Thoracic aorta (tissue), 2 donors: ENCODE measurements at places on chromosomes 6 and 20.

DNA sequence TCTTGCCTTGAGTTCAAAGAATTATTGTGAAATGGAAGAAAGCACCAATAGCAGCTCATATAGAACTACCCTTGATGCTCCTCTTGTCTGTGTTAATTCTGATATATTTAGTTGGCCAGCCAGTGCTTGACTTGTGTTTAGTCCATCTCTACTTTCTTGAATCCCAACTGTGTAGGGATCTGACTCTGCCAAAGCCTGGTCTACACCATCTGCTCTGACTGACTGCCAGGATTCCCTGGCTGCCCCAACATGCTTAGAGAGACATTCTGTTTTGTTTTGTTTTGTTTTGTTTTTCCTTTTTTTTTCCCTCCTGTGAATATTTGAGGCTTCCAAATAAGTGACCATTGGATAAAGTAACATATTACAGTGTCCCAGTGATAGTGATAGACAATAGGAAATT is 953.7 kb upstream of the MANEA start:
- no peak for DNase-seq

DNA sequence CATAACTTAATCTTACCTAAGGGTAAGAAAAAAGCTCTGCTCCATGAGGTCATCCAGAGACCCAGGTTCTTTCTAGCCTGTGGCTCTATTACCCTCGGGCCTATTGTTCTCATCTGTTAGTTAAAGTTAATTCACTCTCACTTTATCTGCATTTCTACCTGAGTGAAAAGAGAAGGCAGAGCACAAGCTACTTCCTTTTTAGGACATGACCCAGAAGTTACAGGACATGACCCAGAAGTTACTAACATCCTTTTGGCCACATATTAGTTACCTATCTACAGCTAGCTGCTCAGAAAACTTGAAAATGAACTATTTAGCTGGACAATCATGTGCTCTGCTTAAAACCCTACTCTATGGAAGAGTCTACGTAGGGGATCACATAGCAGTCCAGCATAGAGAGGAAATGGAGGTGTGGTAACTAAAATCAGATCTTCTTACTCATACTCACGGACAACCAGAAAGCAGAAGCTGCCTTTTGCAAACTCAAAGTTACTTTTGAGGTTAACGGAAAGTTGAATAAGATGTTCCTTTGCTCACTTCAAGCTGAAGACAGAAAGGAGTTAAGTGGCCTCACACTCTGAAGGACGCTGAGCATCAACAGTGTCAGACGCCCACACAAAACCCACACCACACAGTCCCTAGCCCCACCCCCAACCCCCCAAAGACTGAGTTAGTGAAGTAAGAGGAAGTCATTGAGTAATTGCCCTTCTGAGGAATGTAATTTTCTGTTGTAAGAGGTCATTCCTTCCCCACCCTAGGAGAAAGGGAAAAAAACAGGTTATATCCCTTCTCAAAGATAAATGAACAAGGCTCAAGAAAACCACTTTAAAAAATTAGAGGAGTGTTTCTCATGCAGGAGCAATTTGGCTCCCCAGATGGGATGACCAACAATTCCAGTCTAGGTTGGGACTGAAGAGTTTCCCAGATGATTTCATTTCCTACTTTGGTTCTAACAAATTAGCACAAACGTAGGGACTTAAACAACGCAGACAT is 45.9 kb upstream of the TAB2 start:
- DNase-seq, result no peak

GRCh38 chr20:13220194-13220903 is 725 bp upstream of the ISM1 start:
- no peak for DNase-seq

GRCh38 chr6:117448732-117449485 is 23.2 kb upstream of the ROS1 start:
- no peak for DNase-seq

DNA sequence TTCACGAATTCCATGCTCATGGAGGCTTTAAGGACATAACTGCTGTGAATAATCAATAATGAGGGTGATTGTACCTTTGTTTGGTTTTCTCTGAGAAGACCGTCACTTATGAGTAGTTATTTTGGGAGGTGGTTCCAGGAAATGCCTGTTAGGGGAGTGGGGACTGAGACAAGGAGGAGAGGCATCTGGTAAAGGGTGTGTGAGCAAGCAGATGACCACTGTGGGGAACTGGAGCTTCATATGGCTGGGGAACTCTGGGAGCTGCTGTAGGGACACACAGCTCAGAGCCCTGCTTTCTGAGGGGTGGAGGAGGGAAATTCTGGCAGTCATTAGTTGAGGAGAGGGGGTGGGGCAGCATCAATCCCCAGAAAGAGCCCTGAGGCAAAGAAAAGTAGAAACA is 71.3 kb upstream of the TINAG start:
- DNase-seq, result no peak

DNA sequence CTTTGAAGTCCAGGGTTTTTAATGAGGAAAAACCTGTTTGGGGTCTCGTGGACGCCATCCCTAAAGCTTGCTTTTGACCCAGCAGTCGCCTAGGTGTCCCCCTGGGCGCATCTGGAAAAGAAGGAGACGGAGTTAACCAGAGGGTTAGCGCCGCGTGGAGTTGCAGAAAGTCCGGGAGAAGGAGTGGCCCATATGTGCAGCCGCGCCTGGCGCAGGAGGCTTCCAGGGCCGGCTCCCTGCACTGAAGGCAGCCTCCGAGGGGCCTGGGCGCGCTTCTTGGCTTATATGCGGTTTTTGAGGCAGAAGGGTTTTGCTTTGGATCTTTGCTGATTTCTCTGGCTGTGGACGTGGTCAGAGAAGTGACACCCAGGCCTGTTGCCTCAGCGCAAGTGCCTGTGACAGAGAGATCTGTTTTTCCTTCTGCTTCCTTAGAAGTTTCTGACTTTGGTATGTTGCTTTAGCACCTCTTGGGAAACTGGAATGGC is 987 bp downstream of the TMEM181 start:
- no peak for DNase-seq

DNA sequence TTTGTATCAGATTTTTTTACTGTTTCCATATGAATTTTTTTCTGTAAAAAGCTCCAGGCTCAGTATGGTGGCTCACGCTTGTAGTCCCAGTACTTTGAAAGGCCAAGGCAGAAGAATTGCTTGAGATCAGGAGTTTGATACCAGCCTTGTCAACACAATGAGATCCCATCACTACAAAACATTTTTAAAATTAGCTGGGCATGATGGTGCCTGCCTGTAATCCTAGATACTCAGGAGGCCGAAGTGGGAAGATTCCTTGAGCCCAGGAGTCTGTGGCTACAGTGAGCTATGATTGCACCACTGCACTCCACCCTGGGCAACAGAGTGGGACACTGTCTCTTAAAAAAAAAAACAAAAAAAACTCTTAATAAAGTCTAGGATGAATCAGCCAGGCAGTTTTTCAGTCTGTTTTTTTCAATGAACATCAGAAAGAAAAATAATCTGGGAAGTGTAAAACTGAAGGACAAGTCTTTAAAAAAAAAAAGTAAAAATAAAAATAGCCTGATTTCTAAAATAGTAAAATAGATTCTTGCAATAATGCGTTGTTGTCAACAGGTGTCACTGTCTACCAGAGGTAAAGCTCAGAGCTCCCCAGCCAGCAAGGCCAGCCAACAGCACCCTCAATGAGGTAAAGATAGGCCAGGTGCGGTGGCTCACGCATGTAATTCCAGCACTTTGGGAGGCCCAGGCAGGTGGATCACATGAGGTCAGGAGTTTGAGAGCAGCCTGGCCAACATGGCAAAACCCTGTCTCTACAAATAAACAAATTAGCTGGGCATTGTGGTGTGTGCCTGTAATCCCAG is 9.3 kb upstream of the ATG5 start:
- DNase-seq, result no peak

GRCh38 chr20:10228330-10228729 is 9.7 kb downstream of the SNAP25 start:
- DNase-seq, result no peak

DNA sequence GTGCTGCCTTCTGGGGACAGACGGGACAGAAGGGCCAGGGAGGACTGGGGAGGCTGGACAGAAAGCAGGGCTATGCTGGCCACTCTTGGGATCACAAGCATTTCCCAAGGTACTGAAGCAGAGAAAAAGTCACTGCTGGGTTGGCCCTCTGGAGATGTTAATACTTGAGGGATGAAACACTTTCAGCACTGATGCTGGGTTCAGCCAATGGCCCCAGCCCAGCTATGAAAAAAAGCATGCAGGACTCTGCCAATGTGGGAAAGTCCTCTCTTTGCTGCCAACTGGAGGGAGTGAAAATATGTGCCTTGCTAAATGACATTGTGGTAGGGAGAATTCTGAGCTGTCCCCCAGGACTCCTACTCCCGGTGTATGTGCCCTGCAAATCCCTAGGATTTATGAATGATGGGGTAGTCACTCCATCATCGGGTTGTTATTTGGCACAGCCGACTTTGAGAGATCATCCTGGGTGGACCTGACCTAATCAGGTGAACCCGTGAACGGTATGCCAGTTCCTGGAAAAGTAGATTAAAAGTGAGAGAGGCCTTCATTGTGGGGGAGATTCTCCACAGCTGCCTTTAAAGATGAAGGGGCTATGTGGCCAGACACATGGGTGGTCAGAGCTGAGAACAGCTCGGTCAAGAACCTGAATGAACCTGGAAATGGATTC is 119.9 kb upstream of the TRAF3IP2 start:
- DNase-seq, result no peak

GRCh38 chr6:51983564-51983963 is 103.8 kb downstream of the PKHD1 start:
- no peak for DNase-seq

GRCh38 chr6:751765-752164 is 58.8 kb upstream of the EXOC2 start:
- DNase-seq, result no peak

DNA sequence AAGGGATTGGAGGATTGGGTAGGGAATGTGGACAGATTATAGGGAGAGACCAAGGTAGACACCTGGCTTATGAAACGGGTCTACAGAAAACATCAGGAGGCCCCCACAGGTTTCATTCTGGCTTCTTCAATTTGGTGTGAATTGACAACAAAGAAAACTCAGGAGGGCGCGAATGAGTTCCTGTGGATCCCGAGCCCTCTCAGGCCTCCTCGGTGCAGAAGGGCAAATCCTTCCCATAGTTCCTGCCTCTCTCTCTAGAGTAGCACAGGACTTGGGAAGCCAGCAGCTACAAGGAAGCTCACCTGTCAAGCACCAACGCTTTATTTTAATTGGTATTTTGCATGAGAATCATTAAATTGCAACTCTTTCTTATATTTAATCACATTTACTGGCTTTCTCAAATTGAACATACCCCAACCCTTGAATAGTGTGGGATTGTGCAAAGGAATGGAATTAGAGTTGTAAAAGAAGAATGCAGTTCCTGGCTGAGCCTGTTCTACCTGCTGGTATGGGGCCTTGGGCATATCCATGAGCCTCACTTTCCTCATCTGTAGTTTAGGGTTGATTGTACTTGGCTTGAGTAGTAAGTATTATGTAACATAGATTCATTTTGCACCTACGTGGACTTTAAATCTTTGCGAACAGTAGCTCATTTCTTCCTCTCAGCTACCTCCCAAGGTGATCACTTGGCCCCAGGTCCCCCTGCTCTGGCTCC is 56.4 kb upstream of the PHACTR2 start:
- DNase-seq, result no peak

- DNase-seq, result no peak
These were observed 6.3 kb upstream of the HINT3 start for GRCh38 chr6:125950293-125950692.

- DNase-seq, result no peak
These were observed 584.1 kb downstream of the TFAP2A start for GRCh38 chr6:9830808-9831207.

GRCh38 chr6:133888929-133889556 is at the start of gene TCF21:
Gene TCF21 (plus strand): TSS chr6:133889113. CDS start chr6:133889398, 285 bp downstream.
- DNase-seq, result no peak

DNA sequence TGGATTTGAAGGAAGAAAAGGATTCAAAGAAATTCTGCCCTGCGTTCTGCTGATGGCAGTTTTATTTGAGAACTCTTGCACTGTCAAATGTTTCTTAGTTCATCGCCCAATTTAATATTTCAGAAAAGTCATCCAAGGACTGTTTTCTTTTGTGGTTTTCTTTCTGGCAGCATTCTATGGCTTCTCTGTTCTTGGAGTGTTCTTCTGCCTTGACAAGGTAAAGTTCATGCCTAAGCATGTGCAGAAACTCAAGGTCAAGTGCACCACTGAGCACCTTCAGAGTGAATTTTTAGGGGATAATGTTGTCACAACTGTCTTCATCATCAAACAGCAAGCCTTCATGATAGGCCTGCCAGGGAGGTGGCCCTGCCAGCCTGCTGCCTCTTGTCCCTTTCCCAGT is 225.6 kb downstream of the PLCB1 start:
- no peak for DNase-seq

GRCh38 chr20:47311967-47312681 is 44.4 kb downstream of the ZMYND8 start:
- DNase-seq, result no peak

DNA sequence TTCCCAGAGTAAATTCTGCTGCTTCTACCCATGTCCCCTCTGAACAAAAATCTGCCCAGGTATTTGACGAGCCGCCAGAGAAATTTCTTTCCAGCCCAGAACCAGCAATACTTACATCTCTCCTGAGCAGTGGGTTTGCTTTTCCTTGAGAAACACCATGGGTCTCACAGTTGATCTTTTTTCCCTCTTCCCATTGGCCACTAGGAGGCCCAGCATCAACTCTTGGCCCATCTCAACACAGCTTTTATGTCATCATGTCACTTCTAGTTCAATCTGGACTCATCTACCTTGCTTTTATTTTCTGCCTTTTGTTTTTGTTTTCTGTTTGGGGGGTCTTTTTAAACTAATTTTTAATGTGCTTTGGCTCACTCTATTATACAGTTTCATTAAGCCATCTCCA is 18.8 kb downstream of the MAFB start:
- no peak for DNase-seq

- no peak for DNase-seq
These were observed 111.7 kb downstream of the PREX1 start for GRCh38 chr20:48716086-48716485.

- no peak for DNase-seq
These were observed 317.8 kb downstream of the CDH4 start for GRCh38 chr20:61569825-61570224.

- DNase-seq, result no peak
These were observed 24.2 kb upstream of the MAP3K4 start for GRCh38 chr6:160967351-160967750.
